ENCODE measurements at places on chromosomes 2 and 18.

- no peak for DNase-seq
These were observed 2.8 kb downstream of the PHLPP1 start for GRCh38 chr18:62717925-62718800.

- DNase-seq = no peak
These were observed 2.5 kb downstream of the ANXA4 start for GRCh38 chr2:69744456-69744855.

DNA sequence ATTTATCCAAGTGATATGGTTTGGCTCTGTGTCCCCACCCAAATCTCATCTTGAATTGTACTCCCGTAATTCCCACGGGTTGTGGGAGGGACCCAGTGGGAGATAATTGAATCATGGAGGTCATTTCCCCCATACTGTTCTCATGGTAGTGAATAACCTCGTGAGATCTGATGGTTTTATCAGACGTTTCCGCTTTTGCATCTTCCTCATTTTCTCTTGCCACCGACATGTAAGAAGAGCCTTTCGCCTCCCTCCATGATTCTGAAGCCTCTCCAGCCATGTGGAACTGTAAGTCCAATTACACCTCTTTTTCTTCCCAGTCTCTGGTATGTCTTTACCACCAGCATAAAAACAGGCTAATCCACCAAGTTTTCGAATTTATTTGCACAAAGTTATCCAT is 20.3 kb upstream of the CHST10 start:
- DNase-seq = no peak

- no peak for DNase-seq
These were observed 30.1 kb upstream of the LIPG start for GRCh38 chr18:49531678-49532153.

DNA sequence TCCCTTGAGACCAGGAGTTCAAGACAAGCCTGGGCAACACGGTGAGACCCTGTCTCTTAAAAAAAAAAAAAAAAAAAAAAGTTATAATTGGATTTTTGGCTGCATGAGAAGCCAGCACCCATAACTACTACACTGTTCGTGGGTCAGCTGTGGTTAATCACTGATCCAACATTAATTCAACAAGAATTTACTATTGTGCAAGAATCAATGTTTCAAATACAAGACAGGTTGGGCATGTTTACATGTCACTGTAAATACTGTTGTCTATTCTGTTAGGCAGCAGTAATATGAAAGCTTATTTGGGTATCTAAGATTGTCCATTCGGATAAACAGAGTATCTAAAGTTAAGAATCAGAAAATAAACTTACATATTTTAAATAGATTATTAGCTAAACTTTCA is 62.3 kb downstream of the ESCO1 start:
- DNase-seq = no peak

- DNase-seq = no peak
These were observed 71.7 kb upstream of the TWIST2 start for GRCh38 chr2:238776003-238776760.

DNA sequence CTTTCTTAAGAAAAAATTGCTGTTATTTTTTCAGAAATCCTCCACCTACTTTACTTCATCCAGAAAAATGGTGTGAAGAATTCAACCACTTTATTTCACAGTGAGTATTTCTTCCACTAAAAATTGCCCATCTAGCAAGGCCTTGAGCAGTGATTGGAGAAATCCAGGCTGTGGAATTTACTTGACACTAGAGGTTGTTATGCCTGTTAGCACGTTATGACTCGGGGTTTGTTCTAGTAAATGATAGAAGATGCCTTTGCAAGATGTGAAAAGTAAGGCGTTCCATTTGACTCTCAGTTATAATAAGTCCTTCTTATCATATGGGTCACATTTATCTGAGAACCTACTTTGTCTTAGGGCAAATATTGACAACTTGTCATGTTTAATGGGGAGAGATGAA is 157.4 kb downstream of the MYO3B start:
- no peak for DNase-seq

DNA sequence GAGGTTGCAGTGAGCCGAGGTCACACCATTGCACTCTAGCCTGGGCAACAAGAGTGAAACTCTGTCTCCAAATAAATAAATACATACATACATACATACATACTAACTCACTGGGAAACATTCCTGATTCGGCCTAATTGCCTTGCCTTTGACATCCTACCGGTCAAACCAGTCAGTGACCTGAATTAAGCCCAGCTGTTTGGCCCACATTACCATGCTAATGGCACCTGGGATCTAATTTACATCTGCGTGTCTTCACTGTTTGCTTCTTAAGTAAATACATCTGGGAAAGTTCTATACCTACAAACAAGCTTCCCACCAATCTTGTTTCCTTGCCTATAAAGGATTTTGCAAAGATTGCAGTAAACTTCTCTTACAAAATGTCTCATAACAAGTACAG is 230.2 kb upstream of the ZC3H15 start:
- peak; percentile 4 for DNase-seq

DNA sequence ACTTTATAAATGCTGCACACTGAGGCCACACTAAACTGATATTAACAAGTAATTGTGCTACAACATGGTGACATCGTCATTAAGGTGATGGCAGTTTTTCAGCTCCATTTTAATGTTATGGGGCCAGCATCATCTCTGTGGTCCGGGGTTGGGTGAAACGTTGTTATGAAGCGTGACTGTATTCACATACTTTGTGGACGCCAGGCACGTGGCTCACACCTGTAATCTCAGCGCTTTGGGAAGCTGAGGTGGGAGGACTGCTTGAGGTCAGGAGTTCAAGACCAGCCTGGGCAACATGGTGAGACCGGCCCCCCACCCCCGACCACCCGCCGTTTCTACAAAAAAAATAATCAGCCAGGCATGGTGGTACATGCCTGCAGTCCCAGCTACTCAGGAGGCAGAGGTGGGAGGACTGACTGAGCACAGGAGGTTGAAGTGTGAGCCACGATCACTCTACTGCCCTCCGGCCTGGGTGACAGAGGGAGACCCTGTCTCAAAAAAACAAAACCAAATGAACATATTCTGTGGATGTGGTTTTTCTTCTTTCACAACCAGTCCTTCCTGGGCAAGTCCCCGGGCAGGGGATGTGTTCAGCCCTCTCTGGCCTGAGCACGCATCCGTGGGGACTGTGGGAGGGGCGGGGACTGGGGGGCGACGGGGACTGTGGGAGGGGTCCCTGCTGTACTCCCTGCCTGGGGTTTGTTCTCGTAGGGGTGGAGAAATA is 12.9 kb upstream of the GAL3ST2 start:
- peak; percentile 47 for DNase-seq

GRCh38 chr2:80086831-80087230 is 217.7 kb downstream of the LRRTM1 start:
- no peak for DNase-seq

DNA sequence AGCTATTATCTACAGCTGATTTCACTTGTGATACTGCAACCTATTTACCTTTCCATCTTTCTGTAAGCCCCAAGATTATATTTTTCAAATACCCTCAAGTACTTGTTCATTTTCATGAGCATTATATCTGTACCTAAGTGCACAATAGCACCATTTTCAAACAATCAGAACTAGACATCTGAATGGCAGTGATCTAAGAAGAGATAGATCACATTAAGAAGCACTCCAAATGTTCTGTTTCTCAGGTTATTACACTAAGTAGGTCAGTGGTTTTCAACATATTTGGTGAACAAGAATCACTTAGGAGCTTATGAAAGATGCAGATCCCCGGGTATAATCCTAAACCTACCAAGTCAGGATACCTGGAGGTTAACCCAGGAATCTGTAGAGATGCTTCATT is 872.7 kb downstream of the DCDC2C start:
- no peak for DNase-seq

- no peak for DNase-seq
These were observed 257.5 kb downstream of the RND3 start for GRCh38 chr2:150230004-150230403.

DNA sequence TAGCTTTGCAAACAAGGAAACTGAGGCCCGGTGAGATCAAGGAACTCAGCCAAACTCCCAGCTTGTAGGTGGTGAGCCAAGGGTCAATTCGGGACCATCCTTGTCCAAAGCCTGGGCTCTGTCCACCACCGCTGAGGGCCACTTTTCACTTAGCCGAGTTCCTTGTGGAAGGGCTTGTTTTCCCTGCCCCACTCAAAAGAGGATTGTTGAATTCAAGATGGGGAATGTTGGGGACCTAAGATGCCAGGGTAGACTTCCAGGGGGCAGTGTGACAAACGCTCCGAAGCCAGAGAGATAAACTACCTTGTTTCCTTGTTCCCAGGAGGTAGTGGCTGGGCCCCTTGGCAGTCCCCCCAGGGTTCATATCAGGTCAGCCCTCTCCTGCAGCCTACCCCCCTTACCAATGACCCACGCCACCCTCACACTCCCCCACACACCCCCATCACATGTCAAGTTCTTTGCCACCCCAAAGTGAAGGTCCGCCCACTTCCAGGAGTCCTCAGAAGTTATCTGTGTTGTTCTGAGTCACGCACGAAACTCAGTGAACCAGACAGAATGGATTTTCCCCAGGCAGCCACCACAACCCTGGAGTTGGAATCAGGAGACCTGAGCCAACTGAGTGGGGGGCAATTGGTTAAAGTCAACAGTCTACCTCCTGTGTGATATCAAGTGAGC is 10.3 kb upstream of the ATOH8 start:
- DNase-seq = no peak

- DNase-seq = no peak
These were observed 17.9 kb downstream of the STK17B start for GRCh38 chr2:196153480-196153879.

- no peak for DNase-seq
These were observed 1109.7 kb downstream of the LRP1B start for GRCh38 chr2:141021109-141021508.

DNA sequence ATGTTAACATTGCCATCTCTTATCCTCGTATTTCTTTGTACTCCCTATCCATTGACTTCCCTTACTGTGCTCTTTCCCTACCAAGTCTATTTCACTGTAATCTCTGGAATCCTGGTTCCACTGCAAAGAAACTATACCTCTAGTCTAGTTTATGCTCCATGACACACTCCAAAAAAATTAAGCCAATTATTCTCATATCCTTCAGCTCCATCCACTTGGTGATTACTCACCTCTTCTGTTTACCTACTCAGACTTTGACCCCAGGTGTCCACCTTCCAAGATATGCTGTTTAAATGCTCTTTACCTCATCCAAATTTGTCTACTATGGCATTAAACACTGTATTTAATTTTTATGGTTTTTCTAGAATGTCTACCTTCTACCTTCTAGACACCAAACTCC is 137.9 kb downstream of the ATAD2B start:
- no peak for DNase-seq
